ENCODE measurements at places on chromosomes 3 and 15.

- DNase-seq: peak; percentile 0
Observed at GRCh38 chr3:63900459-63900858, 11.7 kb downstream of the SCAANT1 start.

DNA sequence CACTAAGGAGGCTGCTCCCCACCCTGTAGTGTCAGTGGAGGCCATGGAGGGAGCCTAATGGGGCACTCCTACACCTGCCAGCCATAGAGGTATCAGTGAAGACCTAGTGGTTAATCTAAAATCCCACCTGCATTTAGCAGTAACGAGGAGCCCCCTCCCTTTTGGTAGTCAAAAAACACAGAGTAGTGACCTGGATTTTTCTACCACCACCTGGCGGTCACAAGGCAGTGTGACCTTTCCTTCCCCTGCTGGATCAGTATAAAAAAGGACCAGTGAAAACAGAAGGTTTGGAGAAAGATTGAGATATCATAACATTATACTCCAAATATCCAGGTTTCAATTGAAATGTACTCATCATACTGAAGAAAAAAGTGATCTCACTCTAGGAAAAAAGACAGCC lies 241.2 kb downstream of the PYDC2 start:
- DNase-seq: no peak

DNA sequence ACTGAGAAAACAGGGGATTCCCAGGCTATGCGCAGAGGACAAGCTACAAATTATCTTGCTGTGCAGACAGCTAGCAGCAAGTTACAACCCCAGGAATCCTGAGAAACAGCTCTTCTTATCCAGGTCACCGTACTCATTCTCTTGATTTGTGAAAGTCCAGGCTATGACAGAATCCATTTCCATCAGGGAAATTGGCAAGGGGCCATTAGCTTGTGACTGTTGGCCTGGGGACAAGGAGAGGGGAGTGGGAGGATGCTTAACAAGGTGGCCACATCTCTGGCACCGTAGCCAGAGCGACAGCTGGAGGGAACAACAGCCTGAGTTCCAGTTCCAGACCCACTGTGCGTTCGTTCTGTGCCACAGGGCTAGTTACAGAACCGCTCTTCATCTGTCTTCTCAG lies 44.9 kb upstream of the PLXNA1 start:
- peak; percentile 40 for DNase-seq

DNA sequence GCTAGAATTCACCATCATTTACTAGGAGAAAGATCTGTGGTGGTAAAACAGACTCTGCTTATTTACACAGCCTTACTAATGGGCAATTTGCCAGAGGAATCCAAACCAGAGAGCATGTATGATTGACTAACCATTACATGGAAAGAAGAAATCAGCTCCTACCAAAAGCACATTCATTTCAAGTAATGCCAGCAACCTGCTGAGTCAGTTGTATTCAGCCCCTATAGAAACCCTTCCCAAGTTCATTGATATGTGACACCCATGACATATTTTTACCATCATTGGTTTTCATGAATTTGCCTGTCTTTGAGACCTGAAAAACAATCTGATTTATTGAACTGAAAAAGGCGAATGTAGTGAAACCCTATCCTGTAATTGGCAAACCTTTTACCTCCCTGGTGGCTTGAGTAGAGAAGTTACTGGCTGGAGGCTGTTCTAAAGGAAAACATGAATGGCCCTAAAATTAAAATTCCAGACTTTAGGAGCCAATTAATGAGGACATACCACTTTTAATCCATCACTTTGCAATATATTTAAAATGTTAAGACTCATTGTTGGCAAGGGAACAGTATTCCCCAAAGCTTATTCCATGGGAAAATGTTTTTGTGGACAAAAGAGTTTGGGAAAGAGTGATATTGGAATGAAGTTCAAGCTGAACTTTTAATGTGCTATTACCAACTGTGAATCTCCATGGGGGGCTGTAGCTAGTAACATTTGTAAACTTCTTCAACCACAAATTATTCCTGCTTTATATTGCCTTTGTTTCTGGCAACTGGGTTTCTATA lies 542.9 kb downstream of the FHIT start:
- DNase-seq: peak; percentile 14

- DNase-seq: no peak
Observed at GRCh38 chr3:11532931-11533391, 110.8 kb downstream of the VGLL4 start.

DNA sequence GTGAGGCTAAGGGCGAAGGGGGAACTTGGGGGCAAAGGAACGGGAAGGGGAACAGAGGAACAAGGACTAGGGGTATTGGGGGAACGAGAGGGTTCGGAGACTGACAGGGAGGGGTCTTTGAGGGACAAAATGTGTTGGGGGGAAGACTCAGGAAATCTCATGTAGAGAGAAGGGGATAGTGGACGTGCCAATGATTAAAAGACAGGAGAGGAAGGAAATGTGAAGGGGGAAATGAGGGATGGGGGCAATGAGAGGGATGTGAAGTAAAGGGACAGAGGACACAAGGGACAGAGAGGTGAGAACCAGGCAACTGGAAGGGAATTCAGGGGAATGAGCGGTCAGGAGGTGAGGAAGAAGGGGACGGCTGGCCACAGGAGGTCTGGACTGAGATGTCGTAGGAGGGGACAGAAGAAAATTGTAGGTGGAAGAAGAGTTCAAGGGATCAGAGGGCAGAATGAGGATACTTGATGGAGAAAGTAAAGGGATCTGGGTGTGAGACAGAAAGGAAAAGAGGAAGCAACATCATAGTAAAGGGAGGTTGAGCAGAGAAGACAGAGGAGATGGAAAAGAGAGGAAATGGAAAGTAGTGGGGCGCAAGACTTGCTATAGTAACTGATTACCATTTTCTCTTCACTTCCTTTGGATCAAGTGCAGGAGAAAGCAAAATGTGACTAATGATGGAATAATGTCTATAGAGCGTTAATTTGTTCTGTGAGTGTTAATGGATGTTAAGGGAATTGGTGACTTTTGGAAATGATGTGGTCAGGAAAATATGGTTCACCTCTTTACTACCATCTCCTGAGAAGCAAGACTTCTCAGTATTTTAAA lies 749 bp downstream of the RAB8B start:
- DNase-seq: no peak

DNA sequence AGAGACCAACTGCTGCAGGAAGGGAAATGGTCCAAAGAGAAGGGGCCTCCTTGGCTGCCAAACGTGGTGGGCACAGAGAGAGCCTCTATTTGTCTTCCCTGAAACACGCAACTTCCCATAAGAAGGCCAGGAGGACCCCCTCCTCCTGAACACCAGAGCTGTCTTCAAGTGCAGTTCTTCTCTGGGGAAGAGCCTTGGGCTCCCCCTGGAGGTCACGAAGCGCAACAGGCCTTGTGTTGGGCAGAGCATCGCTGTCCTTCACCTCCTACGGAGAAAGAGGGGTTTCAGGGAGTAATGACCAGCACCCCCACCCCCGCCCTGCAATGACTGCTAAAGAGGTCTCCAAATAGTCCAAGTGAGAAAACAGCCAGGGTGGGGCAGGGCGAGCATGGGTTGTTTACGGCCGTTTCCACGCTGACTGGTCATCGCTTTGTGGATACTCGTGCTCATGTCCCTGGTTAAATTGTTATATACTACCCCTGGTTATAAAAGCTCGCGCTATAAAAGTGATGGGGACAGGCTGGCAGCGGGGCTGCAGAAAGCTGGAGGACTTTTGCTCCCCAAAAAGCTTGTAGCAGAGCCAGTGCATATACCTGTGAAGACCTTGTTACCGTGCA lies 397.5 kb upstream of the ATP10A start:
- DNase-seq: peak; percentile 39

DNA sequence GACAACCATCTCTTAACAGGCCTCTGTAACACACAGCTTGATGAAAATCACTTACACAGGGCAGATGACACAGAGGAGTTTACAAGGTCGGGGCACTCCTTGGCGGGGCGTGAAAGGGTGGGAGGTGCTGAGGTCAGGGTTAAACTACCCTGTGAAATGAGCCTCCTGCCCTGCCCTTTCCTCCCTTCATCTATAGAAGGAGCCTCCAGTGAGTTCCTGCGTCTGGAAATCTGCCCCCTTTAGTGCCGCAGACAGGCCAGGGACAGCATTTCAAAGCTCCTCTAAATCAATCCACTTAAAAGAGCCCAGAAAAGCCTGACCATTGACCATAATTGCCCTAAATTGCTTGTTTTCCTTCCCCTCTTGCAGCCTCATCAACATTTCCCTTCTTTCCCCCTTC lies 1.9 kb downstream of the ROBO1 start:
- DNase-seq: no peak

- DNase-seq: no peak
Observed at GRCh38 chr15:67765701-67766100, 59.6 kb upstream of the SKOR1 start.

DNA sequence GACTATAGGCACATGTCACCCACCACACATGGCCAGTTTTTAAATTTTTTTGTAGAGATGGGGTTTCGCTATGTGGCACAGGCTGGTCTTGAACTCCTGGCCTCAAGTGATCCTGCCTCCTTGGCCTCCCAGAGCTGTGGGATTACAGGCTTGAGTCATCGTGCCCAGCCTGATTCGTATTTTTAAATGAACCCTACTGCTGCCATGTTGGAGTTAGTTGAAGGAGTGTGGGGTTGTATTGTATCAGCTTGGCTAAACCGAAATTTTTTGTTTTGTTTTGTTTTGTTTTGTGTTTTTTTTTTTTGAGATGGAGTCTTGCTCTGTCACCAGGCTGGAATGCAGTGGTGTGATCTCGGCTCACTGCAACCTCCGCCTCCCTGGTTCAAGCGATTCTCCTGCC lies 11.8 kb upstream of the ZNF770 start:
- no peak for DNase-seq

DNA sequence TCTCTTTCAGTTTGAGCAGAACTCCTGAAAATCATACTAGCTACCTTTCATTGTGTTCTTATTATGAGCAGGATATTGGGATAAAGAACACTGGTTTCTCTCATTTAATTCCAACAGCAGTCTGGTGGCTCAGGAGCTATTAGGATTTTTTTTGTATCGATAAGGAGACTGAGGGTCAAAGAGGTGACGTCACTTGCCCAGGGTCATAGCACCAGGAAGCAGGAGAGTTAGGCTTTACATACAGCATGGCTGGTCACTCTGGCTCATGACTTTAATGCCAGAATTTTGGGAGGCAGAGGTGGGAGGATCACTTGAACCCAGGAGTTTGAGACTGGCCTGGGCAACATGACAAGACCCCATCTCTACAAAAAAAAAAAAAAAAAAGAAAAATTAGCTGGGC lies 113.6 kb downstream of the ADAMTS9 start:
- no peak for DNase-seq

- no peak for DNase-seq
Observed at GRCh38 chr3:37053753-37054152, 60.4 kb downstream of the MLH1 start.

GRCh38 chr3:79368403-79368802 lies 399.4 kb downstream of the ROBO1 start:
- no peak for DNase-seq

DNA sequence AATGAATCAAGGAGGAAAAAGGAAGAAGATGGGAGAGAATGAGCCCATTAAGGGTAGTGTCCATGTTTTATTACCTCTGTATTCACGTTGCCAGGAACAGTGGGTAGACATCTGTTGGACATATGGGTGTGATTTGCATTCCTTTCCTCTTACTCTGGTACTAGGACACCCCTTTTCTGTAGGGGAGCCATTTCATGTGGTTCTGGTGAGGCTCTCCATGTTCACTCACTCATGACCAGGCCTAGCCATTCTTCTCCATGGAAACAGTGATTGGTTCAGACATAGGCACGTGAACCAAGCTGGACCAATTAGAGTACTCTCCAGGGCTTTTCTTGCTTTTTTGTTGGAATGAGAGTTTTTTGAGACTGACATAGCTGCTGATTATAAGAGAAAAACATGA lies 39.6 kb upstream of the PDCD6IP start:
- DNase-seq: no peak

GRCh38 chr3:105805404-105805803 lies 63.4 kb downstream of the CBLB start:
- DNase-seq: no peak

- no peak for DNase-seq
Observed at GRCh38 chr3:22594990-22595389, 608.1 kb upstream of the UBE2E2 start.

DNA sequence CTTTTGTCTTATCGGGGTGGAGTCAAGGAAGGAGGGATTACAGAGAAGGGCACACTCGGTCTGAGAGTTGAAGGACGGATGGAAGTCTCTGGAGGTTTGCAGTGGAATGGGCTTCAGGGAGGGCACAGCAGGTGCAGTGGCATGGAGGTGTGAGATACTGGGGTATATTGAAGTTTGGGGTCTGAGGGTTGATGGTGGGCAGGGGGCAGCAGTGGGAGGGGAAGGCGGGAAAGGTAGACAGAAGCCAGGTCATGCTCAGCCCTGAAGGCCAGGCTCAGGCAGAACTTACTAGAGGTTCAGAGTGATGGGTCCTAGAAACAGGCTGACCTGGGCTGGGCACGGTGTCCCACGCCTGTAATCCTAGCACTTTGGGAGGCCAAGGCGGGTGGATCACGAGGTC lies 52.7 kb downstream of the HRH1 start:
- no peak for DNase-seq

- DNase-seq: no peak
Observed at GRCh38 chr3:34300621-34301020, 502.2 kb downstream of the PDCD6IP start.

DNA sequence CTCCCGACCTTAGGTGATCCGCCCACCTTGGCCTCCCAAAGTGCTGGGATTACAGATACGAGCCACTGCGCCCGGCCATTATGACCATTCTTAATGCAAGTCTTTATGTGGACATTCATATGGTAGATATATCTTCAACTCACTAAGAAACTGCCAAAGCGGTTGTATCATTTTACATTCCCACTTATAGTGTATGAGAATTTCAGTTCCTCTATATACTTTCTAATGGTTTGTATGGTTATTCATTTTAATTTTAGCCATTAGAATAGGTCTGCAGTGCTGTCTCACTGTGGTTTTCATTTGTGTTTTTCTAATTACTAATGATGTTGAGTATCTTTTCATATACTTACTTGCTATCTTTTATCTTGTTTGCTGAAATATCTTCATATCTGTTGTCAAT lies 32.5 kb downstream of the TCF12 start:
- no peak for DNase-seq

DNA sequence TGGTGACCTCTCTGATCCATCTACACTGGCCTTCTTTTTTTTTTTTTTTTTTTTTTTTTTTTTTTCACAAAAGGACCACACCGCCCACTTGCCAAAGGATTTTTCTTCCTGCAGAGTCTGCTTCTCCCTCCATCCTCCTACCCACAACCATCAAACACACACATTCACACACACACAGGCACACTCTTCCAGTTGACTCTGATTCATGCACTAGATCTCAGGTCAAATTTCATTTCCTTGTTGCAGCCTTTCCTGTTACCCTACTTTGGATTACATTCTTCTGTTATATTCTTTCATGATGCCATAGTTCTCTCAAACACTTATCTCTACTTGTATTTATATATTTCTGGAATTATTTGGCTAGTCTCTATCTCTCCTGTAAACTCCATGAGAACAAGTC lies 133.9 kb downstream of the STAC start:
- DNase-seq: no peak

GRCh38 chr15:87144775-87145174 lies 1065.1 kb downstream of the AGBL1 start:
- DNase-seq: no peak

All from NCI-H1092 (cell line).